Stimulated activated CD4-positive, alpha-beta T cell treated with anti-CD3 and anti-CD28 coated beads, Interleukin-15, amount 100 ng/mL, for 1 hour (primary cell): ENCODE measurements at places on chromosomes 5 and 9.
A peak's percentile ranks its signal among the peaks of the same experiment; 100 is the strongest.

DNA sequence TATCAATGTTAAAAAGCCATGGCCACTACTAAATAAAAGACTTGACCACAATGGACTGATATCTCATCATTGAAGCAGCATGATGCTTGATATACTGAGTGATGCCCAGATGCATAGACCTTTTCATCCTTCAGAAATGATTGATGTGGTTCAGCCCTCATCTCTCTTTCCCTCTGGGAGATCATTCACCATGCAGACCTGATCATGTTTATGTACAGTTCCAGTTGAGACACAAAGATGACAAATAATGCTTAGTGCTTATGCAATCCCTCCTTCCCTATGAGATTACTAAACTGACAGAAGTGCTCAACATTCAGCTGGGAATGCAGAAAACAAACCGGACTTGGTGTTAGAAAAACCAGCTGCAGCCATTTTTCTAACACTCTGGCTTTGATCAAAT is 91.9 kb upstream of the TLR4 start:
- no peak for DNase-seq

GRCh38 chr9:126720661-126721563 is 83.9 kb upstream of the ZBTB43 start:
- no peak for DNase-seq

- DNase-seq: peak; percentile 1
Measured at GRCh38 chr5:132059696-132060500, 557 bp upstream of the IL3 start.

GRCh38 chr5:151008210-151008491 is 12.2 kb upstream of the GPX3 start:
- no peak for DNase-seq

- DNase-seq: no peak
Measured at GRCh38 chr5:15728811-15729210, 228.8 kb downstream of the FBXL7 start.

GRCh38 chr5:132264546-132265335 is 7.2 kb downstream of the PDLIM4 start:
- no peak for DNase-seq

GRCh38 chr5:5883146-5883545 is 460.7 kb downstream of the ICE1 start:
- DNase-seq: no peak

DNA sequence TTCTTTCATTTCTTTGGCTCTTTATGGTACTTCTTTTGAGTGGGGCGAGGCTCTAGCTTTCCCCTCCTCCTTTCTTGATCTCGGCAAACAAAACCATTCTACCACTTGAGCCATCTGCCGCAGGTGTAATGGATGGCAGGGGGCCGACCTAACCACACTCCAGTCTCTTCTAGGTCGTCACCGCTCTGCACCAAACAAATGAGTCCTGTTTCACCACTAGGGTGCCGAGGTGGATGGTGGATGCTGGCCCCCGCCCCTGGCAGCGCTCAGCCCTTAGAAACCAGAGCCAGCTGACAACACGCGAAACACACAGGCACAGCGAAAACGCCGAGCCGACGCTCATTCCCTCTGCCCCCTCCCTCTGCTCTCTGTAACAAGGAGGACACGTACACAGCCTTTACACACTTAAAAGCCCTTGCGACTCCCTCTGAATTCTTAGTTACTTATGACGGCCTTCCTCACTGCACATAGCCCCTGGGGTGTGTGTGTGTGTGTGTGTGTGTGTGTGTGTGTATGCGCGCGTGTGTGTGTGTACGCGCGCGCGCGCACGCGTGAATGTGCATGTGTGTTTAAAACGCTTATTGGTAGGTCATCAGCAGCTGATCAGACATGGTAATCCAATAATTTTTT is 199.4 kb downstream of the MEF2C start:
- DNase-seq: no peak
